ENCODE measurements at places on chromosomes 11 and 22.

DNA sequence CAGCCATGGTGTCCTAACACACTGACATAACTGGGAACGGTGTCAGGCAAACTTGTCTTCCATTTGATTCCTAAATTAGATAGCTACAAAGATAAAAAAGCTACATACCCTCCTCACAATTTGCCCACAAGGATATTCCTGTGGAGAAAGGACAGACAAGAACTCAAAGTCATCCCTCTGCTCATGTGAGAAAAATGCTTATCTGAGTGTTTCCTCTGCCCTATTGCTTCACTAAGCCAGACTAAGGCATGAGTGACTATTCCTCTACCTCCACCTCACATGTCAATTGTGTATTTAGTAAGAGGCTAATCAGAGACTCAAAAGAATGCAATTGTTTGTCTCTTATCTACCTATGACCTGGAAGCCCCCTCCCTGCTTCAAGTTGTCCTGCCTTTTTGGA lies 247.7 kb downstream of the DDX10 start:
- DNase-seq, result no peak

GRCh38 chr22:47858773-47859306 lies 1096.4 kb downstream of the TBC1D22A start:
- no peak for DNase-seq

GRCh38 chr11:61532134-61533038 lies 23.8 kb downstream of the LRRC10B start:
- DNase-seq, result no peak

GRCh38 chr11:64619811-64620380 lies 28.9 kb downstream of the SLC22A12 start:
- DNase-seq, result peak; percentile 38

DNA sequence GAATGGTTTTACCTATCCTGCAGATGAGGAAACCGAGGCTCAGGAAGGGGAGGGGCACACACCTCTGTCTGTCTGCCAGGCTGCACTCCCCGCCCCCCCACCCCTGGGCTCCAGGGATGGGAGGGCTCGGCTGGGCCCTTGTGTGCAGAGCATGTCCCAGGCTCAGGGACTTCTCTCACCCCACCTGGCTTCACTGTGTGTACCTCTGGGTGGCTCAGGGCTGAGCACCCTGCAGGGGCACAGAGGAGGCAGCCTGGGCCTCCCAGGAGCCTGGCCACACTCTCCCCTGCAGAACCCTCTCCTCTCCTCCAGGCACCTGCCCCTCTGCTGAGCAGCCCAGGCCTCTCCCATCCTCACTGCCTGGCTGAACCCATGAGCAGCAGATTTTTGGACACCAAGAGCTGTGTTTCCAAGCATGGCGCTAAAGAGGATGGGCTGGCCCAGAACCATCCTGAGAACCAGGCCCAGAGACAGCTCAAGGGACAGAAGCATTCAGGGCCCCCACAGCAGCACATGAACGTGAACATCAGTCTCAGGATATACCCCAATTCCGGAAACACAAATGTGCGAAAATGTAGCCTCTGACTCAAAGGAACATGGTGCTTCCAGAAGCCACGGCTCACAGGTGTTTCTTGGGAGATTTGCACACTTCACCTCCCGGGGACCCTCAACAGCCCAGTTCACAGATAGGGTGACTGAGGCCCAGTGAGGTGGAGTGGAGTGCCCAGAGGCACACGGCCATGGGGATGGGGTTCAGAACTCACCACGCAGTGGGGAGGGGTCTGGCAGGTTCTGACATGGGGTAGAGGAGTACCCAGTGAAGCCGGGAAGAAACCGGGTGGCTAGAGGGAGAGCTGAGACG lies 10.5 kb downstream of the EMID1 start:
- no peak for DNase-seq

GRCh38 chr11:119130662-119131061 lies 9.3 kb downstream of the HINFP start:
- peak; percentile 37 for DNase-seq

GRCh38 chr11:107683061-107683460 lies 28.8 kb downstream of the SLN start:
- no peak for DNase-seq

GRCh38 chr11:87878373-87878825 lies 296.8 kb downstream of the RAB38 start:
- DNase-seq, result peak; percentile 39

DNA sequence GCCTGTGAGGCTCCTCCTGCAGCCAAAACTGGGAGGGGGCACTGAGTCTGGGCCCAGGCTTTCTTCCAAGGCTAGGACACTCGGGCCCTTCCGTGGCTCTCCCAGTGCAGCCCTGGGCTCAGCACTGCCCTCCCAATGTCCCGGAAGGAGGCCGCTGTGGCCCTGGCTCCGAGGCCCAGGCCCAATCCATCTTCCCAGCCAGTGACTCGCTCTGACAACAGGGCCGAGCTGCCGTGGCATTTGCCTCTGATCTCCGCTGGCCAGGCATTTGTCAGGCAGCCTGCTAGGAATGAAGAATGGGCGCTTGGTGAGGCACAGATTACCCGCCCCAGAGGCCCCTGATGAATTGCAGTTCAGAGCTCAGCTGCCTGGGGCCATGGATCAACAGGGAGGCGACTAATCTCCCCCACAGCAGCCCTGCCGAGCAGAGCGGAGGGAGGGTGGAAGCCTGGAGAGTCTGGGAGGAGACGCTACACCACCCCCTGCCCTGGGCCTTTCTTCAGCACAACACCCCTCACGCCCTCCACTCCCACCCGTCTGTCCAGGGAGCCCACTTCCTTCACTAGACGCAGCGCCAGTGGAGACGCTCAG lies 8.3 kb downstream of the FXYD2 start:
- DNase-seq, result peak; percentile 63

DNA sequence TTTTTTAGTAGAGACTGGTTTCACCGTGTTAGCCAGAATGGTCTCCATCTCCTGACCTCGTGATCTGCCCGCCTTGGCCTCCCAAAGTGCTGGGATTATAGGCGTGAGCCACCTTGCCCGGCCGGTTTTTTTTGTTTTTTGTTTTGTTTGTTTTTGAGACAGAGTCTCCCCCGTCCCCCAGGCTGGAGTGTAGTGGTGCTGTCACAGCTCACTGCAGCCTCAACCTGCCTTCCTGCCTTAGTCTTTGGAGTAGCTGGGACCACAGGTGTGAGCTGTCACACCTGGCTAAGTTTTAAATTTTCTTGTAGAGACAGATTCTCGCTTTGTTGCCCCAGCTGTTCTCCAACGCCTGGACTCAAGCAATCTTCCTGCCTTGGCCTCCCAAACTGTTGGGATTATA lies 3.2 kb downstream of the PPIL2 start:
- DNase-seq, result no peak

DNA sequence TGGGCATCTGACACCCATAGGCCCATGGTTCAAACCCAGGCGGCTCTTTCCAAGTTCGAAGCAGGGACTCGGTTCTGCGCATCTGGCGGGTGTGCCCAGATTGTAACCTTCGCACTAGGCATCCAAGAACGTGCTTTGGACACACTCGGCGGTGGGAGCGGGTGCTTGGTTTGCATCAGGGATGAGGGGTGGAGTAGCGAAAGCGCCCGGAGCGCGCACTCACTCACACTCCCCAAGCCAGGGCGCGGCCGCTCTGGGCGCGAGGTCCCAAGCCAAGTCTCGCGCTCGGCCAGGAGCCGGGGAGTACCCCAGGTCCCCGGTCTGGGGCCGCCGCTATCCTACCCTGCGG lies 243 bp upstream of the SYT9 start:
- DNase-seq, result no peak

DNA sequence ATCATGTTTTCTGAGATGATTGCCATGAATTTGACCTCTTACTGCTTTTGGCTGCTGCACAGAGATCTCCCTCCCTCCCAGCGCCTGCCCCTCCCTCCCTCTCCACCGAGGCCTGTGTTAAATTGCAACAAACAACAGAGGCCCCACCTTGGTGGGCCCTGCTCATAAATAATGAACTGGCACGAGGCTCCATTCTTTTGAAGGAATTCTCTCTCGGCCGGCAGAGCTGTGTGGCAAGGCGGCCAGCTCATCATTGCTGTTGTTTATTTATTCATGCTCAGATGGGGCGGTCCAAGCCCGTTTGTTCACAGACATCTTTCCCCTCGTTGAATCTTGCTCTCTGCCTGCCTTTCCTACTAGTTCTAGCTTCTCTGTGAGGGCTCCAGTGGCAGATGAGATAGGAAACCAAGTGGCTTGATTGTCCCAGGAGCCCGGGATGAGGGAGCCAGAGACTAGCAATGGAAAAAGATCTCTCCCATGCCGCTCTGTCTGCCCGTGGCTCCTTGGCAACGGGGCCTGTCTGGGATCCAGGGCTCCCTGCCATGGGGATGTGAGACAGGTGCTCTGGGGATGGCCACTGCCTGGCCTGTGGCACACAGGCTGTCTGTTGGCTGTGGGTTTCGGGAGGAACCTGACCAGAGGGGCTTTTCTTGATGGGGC lies 192.6 kb downstream of the DSCAML1 start:
- peak; percentile 4 for DNase-seq

- no peak for DNase-seq
Measured at GRCh38 chr11:62777389-62777788, 6.2 kb downstream of the TAF6L start.

DNA sequence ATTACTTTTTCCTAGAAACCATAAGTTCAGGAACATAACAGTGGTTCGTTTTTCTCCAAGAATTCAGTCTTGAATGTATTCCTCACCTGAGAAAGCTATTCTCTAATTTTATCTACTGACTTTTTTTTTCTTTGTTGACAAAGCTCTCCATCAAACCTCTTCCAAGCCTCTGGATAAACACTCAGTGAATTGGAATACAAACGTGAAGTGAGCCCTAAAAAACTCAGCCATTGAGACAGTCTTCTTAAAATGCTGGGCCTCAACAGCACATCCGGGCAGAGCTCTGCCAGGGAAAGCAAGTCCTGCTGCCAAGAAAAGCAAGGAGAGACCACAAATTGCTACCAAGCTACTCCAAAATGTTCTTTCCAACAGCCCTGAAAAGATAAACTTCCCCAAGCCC lies 7.7 kb upstream of the SLC1A2 start:
- peak; percentile 77 for DNase-seq

GRCh38 chr22:21652547-21653545 lies 10.7 kb downstream of the SDF2L1 start:
- DNase-seq, result no peak

DNA sequence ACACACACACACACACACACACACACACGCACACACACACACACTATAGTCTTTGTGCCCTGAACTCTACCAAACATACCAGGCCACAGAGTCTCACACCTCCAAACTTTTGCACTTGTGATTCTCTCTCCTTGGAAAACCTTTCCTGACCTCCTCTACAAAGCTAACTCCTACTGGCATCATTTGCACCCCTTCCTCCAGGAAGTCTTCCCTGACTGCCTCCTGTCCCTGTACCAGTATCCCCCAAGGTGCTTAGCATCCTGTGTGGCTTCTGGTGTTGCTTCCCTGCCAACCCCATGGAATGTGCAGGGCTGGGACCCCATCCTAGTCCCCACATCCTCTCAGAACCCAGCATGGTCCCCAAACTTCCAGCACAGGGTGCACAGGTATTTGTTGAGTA lies 8.9 kb downstream of the TPST2 start:
- no peak for DNase-seq

DNA sequence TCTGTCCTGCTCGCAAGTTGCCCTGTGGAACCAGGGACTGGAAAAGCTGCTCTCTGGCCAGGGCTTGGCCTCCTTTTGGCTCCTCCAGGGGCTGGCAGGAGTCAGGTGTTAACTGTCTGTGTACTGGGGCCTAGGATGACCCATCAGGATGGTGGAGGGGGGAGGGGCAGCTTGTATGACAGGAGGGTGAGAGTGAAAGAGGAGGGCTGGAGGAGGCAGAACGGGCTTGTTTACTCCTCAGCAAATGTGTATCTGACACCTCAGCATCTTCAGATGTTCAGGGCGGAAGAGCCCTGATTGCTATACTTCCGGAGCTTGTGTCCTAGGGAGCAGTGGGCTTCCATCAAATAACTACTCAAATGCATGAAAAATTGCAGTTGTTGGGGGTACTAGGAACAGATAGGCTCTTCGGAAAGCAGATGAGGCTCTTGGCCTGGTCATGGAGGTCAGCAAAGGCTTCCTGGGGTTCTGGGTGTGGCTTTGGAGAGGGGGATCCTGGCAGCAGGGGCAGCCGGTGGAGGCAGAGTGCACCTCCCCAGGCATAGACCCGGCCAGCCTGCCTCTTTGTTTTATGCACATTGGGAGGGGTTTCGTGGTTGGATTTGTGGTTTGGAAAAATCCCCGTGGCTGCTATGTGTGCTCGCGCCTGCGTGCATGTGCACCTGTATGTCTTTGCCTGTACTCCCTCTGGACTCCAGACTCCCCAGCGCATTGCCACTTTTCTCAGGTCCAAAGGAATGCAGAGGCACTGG lies 31.2 kb downstream of the CD82 start:
- DNase-seq, result peak; percentile 48

GRCh38 chr11:65833297-65834030 lies at the start of gene SNX32:
Gene SNX32, plus strand, starts transcription at chr11:65833963. Its CDS starts 103 bp downstream, at chr11:65834066.
- DNase-seq, result peak; percentile 93

- peak; percentile 74 for DNase-seq
Measured at GRCh38 chr11:78039919-78040671, 17.0 kb upstream of the KCTD14 start.

DNA sequence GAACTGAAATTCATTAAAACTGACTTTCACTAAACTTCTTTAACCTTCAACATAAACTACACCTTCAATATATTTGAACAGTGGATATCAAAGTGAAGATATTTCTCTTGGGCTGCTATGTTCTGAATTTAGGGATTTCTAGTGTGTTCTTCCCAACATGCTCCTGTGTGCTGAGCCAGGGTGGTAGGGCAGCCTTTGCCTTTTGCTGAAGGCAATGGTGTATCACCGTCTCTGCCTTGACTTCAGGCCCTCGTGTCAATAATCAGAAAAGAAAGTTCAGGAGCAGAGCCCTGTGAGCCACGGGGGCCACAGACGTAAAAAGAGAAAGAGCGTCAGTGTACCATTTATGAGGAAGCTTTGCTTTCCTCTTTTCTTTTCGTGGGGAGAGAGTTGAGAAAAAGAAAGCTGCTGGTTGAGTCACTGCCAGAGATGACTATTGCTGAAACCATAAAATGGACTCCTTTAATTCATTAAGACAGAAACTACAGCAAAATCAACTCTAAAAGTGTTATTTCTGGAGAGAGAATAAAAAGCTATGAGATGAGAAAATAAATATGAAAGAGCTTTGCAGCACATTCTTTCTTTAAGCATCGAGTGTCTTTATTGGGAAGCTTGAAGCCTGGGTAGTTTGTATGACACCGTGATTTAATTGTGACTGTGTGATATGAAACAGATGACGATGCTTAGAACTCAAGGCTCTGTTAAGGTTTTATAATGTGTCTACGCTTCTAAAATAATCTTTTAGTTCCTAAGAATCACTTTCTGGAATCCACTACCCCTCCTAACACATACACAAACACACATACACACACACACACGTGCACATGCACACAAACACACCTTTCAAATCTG lies 271.8 kb upstream of the MTNR1B start:
- DNase-seq, result no peak

DNA sequence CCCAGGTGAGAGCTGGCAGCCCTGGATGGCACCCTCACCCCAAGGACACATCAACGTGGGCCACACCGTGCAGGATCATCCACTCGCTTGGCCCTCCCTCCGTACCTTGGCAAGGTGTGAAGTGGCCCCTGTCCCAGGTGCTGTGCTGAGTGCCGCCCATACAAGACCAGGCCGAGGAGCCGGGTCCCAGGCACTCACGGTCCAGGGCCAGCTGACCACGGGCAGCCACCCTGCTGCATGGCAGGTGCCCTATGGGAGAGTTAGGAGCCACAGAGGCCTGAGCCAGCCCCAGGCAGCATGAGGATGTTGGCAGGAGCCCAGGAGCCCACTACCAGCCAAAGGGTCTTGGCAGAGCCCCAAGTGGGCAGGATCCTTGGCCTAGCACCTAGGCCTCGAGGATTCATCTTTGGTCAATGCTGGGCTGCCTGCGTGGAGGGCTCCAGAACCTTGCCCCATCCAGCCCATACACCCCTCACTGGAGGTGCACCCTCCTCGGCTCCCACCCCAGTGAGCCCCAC lies 19.6 kb downstream of the RTN4R start:
- no peak for DNase-seq
